ENCODE measurements at places on chromosomes 1 and 21.

GRCh38 chr1:233873666-233874065, 30.8 kb upstream of the SLC35F3 start:
- no peak for DNase-seq

DNA sequence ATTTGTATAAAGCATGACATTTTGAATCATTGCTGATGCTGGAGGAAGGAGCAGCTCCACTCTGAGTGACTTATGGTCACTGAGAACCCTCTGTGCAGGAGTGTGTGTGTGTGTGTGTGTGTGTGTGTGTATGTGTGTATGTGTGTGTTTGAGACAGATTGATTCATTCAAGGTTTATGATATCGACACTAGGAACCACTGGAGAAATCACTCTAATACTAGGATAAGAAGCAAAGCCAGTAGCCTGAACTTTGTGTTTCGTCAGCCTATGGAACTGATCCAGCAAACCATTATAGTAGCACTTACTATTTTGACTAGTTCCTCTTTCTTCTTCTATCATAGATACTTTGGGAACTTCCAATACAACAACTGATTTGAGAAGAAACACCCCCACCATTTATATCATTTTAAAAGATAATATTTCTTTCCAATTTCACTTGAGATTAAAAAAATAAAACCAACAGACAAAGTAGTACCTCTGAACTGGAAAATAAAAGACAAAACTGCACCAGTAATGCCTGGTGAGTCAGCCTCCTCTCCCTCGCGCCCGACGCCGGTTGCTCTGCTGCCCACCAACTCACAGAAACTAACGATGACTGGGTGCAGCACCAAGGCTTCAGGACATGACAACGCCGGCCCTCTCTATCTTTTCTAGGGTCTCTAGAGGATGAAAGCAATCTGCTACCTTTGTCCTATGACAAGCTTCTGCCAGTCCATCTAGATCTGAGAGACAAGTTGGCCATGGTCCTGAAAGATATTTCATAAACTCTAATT, 20.9 kb downstream of the SLAMF1 start:
- DNase-seq = no peak

DNA sequence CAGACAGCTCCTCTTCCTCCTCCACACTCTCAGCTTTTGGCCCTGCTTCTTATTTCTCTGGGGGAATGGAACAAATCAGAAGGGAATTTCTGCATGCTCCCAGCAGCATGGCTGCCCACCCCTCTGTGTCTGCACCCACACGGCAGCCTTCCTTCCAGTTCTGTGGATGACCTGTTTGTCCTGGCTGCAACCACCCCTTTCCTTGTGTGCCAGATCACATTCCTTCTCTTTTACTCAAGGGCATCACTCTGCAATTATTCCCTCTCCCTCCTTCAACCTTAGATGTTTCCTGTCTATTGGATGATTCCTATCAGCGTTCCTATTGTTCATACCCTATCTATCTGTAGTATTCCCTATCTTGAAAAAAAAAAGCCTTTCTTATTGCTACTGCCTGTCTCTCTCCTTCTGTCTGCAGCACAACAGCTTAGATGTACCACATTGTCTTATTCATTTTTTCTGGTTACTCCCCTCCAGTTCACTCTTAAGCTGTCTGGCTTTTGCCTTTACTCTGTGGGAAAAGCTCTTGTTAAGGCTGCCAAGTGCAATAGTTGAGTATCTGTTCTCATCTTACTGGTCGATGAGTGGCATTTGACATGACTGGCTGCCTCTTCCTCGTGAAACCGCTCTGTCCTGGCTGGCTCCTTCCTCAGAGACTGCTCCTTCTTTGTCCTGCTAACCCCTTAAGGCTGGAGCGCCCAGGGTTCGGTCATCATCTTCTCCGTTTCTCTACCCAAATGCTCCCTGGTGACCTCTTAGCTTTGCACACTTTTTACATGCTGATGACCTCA, 351.1 kb downstream of the CAMTA1 start:
- DNase-seq = no peak

GRCh38 chr1:62247391-62248168, 52.9 kb downstream of the L1TD1 start:
- DNase-seq = no peak

- DNase-seq = peak; percentile 29
These were observed 726.5 kb downstream of the PTPRU start for GRCh38 chr1:29962831-29963247.

- DNase-seq = no peak
These were observed 402.7 kb upstream of the DAB1 start for GRCh38 chr1:57826535-57826934.

DNA sequence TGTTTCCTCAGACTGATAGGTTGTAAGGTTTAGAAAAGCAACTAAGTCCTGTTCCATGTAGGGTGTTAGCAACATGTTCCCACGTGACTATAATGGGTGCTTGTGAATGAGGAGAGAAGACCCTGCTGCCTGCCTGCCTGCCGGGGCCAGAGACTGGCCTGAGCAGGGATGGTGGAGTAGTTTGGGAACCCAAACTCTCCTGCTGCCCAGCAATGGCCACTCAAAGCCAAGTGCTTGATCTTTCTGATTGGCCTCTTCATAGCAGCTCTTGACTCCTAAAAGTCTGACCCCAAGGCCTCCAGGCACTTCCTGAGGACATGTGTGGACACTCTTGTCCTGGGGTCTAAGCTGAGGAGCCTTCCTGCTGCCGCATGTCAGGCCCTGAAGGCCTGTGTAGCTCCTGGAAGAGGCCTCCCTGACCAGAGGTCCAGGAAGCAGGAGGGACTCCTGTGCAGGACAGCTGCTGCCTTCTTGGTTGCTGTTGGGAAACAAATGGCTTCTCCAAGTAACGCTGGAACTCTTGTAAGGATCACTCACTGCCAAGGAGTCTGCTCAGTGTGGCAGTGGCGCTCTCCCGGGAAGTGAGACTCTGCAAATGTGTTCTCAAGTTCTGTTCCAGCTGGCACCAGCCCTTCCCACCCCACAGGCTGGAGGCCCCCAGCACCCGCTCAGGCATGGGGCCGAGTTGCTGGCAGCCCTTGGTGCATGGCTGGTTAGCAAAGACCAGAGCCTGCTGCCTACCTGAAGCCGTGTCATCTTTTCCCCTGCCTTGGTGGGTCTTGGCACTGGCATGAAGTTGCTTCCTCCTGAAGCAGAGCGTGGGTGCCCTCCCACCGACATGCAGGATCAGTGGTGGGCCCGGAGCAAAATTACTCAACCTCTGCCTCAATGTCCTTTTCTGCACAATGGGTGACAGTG, 35.5 kb downstream of the MAN1C1 start:
- peak; percentile 82 for DNase-seq

DNA sequence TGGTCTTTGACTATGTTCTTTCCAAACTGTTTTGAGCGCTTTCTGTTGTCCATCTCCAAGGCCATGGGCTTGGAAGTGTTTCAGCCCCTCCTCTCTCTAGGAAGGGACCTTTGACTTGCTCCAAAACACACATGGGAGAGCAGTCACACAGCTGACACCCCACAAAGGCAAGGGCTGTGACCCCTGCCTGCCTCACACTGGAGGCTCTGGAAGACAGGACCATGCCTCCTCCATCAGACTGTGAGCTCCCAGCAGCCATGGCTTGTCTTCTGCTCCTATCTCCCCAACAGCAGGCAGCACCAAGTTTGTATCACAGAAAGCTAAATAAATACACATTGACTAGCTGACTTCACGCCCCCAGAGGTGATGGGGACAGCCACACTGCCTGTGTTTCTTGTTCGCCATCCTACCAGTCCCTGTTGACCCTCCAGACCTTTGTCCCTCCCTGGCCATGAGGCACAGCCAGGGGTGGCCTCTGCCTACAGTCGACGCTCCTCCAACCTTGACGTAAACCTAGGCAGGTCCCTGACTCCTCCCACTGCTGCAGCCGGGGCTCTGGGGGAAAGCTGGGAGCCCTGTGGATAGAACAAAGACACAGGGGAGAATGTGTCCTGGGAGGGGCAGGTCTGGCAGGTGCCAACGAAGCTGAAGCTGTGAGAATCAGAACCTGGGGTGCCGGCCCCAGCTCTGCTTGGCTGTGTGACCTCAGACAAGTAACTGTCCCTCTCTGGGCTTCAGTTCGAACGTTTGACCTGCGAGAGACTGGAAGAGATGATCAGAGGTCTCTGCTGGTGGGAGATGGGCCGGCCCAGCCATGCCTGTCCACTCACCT, 4.8 kb downstream of the PLA2G2F start:
- peak; percentile 50 for DNase-seq

DNA sequence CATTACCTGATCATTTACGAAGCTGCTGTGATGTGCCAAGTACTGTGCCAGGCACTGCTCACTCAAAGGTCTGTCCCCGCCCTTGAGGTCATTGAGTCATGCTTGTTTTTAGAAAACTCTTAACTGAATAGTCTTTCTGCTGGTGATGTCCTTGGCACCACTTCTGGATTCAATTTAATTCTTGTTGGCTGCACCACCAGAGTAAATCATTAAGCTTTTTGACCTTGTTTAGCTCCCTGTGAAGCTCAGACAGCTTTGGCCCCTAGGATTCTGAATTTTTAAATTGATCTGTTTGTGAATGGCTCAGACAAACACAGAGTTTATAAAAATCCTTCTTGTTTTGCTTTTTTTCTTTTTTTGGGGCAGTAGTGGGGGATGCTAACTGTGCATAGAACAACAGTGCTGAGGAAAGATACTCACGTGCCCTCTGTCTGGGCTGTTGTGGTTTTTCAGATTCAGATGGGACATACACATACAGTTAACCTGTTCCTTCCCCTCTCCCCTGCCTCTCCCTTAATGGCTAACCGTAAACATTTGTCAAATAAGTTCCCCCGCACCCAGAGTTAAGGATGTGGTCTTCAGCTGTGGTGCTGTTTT, 67.6 kb downstream of the MTR start:
- DNase-seq = no peak

DNA sequence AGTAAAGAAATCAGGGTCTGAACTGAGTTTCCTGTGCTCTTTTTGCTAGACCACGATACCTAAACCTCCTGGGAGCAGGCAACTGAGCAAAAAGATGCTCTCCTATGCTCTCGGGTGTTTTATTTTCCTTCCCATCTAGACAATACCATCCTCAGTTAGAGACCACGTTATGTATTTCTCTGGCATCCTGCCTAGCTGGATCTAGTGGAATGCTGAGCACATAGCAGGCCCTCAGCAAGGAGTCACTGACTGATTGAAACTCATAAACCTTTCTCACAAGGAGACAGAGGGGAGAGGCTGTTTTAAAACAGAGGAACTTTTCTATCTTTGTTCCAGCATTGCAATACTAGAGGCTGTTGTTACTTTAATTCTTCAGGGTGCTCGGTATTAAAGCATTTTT, 168.0 kb downstream of the CYYR1 start:
- no peak for DNase-seq

DNA sequence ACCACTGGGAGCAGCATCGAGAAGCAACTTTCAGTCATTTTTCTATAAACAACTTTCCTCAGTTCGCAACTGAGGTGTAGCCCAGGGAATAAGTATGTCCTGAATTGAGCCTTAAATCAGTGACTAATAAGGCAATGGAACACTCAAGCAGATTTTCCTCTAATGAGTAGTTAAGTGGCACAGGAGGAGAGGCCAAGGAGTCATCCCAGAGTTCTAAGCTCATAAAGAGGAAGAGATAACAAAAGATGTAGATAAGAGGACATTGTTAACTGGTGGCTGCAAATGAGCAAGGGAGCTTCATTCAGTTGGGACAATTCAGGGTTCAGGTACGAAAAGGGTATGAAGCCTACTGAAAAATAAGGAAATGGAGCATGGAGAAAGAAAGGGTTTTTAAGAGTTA, 64.5 kb downstream of the LRRC40 start:
- no peak for DNase-seq

- DNase-seq = no peak
These were observed 144.5 kb downstream of the NAV1 start for GRCh38 chr1:201683397-201683796.
